ENCODE measurements at places on chromosomes 12 and 14. TPM values are rescaled to one million over a fixed set of nuclear protein-coding genes. Genes with fewer than 3 reads are reported as not detected.
A peak's percentile ranks its signal among the peaks of the same experiment; 100 is the strongest.

DNA sequence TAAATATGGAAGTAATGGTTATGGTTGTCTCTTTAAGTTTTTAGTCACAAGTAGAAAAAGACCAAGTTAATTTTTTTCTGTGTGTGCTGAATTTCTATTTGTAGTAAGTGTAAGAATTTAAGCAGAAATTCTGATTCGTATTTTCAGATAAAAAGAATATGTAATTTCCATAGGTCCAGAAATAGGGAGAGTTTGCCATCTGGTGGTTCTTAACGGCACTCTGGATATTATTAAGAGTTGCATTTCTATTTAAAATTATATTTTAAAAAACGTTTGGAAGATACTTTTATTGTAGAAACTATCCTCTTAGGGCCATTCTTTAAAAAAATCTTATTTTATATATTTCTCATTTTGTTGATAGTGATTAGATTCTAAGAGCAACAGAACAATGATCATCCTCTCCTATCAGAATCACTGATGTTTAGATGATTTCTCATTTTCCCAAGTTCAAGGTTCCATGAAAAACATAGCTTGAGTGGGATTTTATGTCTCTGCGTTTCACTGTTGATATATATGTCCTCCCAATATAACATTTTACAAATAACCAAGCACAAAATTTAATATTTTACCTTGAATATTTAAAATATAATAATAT lies 88.3 kb downstream of the LRRK2 start:
- no peak for DNase-seq
- no peak overlapping the region for H3K4me3 ChIP-seq
- H3K4me1 ChIP-seq: no peaks in the 10 kb centered on the region
- H3K27ac ChIP-seq: no peak overlapping the region
- no peaks in the 10 kb centered on the region for H3K27me3 ChIP-seq

GRCh38 chr14:96038558-96038919 lies 623 bp upstream of the C14orf132 start:
- peaks cover 6% of the 10 kb centered on the region for H3K4me1 ChIP-seq
- H3K27ac ChIP-seq: no peak overlapping the region
- peaks cover 19% of the 10 kb centered on the region for H3K27me3 ChIP-seq

DNA sequence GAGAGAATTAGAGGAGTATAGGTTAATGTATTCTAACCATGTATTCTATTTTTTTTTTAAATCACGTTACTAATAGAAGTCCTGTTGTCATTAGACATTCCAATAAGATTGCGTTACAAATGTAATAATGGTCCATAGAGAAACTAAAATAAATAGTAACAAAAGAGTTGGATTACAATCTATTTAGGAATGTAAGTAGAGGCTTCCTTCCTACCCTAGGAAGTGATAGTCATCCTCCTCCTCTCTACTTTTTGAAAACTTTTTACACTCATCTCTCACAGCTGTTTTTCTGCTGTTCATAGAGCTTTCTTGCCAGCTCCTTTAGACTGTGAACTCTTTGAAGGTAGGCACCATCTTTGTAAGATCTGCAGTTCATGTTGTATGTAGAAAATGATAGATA lies 23.6 kb downstream of the TRHDE start:
- no peak overlapping the region for H3K4me3 ChIP-seq
- no peak overlapping the region for H3K27ac ChIP-seq
- H3K4me1 ChIP-seq: no peaks in the 10 kb centered on the region
- H3K27me3 ChIP-seq: no peaks in the 10 kb centered on the region
- no peak for DNase-seq
- no peaks in the 10 kb centered on the region for H3K36me3 ChIP-seq

- H3K4me1 ChIP-seq: no peaks in the 10 kb centered on the region
- no peaks in the 10 kb centered on the region for H3K36me3 ChIP-seq
- H3K27me3 ChIP-seq: no peaks in the 10 kb centered on the region
- no peak overlapping the region for H3K27ac ChIP-seq
- H3K4me3 ChIP-seq: no peak overlapping the region
Observed at GRCh38 chr12:7054925-7055324, 5.6 kb upstream of the C1S start.

DNA sequence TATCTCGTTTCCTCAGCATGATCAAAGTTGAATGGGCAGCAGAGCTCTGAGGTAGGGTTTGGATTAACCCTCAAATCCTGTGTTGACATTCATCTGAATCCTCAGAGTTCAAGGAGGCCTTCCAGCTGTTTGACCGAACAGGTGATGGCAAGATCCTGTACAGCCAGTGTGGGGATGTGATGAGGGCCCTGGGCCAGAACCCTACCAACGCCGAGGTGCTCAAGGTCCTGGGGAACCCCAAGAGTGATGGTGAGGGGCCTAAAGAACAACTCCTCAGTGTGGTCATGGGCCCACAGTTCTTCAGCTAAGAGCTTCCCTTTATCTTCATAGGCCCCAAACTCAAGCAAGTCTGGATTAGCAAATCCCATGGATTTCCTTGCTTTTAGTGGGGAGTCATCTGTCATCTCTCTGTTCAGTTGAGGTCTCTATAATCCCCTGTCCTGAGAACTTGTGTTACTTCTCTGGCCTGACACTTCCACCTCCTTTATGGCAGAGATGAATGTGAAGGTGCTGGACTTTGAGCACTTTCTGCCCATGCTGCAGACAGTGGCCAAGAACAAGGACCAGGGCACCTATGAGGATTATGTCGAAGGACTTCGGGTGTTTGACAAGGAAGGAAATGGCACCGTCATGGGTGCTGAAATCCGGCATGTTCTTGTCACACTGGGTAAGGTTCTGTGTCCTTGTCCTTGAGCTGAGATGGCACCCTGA lies 1.5 kb downstream of the MYL6 start:
- DNase-seq: no peak
- H3K4me1 ChIP-seq: peaks cover 37% of the 10 kb centered on the region
- H3K27me3 ChIP-seq: no peaks in the 10 kb centered on the region
- H3K27ac ChIP-seq: peak overlapping the region; percentile 94
- H3K4me3 ChIP-seq: peak overlapping the region; percentile 80

- no peak overlapping the region for H3K27ac ChIP-seq
- no peak for DNase-seq
- no peaks in the 10 kb centered on the region for H3K27me3 ChIP-seq
- no peaks in the 10 kb centered on the region for H3K4me1 ChIP-seq
Observed at GRCh38 chr12:110531741-110532333, 29.7 kb downstream of the RAD9B start.

DNA sequence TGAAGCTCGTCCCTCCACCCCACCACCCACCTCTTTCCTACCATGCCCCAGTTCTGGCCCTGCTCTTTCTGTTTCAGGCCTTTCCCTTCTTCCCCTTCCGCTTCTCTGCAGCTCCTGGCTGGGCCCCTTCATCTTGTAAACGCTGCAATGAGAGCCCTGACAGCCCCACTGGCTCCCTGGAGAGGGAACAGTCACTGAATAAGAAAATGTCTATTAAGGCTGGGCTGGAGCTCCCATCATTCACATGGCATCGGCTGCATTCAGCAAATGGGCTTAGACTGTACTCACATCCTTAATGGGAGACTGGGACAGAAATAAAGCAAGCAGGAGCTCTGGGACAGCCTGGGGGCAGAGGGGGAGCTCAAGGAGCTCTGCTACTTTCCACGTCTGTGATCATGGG lies 45.2 kb upstream of the TUNAR start:
- no peak overlapping the region for H3K4me3 ChIP-seq
- H3K36me3 ChIP-seq: no peaks in the 10 kb centered on the region
- H3K27ac ChIP-seq: no peak overlapping the region
- no peaks in the 10 kb centered on the region for H3K4me1 ChIP-seq
- H3K27me3 ChIP-seq: no peaks in the 10 kb centered on the region
- no peak for DNase-seq

GRCh38 chr12:109098183-109098604 lies 797 bp downstream of the UNG start:
- no peaks in the 10 kb centered on the region for H3K27me3 ChIP-seq
- peaks cover 21% of the 10 kb centered on the region for H3K4me1 ChIP-seq
- peaks cover 9% of the 10 kb centered on the region for H3K36me3 ChIP-seq
- peak overlapping the region; percentile 18 for H3K27ac ChIP-seq
- no peak for DNase-seq

GRCh38 chr12:120376934-120377572 lies 8.1 kb upstream of the MSI1 start:
- DNase-seq: no peak
- H3K36me3 ChIP-seq: no peaks in the 10 kb centered on the region
- H3K27ac ChIP-seq: no peak overlapping the region
- H3K27me3 ChIP-seq: peaks cover 10% of the 10 kb centered on the region
- no peak overlapping the region for H3K4me3 ChIP-seq

CCDC175 gene
- not detected for total RNA-seq

DNA sequence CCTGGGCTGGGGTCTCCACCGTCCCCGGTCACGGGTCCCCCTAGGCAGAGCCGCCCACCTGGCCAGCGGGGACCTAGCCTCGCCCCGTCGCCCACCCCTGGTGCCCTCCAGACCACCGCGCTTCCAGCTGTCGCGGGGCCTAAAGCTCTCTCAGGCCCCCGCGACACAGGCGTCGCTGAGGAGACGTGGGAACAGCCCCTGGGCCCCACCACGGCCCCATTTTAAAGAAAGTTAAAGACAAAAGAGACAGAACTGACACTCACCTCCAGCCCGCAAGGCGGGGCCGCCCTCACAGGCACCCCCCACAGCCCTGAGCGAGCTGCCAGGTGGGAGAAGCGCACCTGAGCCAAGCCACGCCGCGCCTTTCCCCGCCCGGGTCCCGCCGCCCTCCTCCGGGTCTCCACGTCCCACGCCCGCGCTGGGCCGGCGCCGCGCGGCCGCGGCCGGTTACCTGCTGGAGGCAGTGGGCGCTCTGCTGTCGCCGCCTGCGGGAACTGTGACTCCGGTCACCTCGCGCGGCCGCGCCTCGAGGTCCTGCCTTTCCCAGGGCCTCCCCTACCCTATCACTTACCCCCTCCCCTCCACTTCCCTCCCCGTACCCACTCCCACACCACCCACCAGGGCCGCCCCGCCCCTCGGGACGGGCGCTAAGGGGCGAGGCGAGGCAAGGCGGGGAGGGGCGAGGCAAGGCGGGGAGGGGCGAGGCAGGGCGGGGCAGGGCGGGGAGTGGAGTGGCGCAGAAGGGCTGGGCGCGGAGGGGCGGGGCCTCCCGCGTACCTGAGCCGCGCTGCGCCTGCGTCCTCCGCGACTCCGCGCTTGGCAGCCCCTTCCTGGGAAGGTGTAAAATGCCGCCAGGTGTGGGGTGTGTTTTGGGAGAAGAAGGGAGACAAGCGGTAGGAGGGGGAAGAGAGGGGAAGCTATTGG lies 31.2 kb downstream of the TC2N start:
- H3K36me3 ChIP-seq: peaks cover 16% of the 10 kb centered on the region
- H3K4me3 ChIP-seq: peak overlapping the region; percentile 46
- peaks cover 56% of the 10 kb centered on the region for H3K4me1 ChIP-seq
- peak overlapping the region; percentile 21 for H3K27ac ChIP-seq
- DNase-seq: peak; percentile 78

ANO2 gene
- not detected for total RNA-seq

GRCh38 chr12:64840949-64841717 lies 16.7 kb downstream of the TBC1D30 start:
- DNase-seq: no peak
- H3K4me1 ChIP-seq: no peaks in the 10 kb centered on the region
- no peak overlapping the region for H3K4me3 ChIP-seq

DNA sequence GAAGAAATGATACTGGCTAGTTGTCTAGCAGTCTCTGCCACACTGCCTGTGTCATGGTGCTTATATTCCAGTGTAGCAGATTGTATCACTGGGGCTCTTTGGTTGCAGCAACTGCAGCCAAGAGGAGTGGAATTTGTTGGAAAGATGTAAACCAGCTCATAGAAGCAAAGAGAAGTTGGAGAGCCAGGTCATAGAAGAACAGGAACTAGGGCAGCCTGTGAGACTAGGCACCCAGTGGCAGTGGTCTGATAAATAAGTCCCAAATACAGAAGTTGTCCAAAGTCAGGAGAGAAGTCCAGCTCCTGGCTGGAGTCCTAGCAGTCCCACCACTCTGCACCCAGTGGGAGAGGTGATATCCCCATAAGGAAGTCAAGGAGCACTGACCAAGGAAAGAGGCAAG lies 172.5 kb upstream of the ARID2 start:
- H3K36me3 ChIP-seq: no peaks in the 10 kb centered on the region
- DNase-seq: no peak
- no peak overlapping the region for H3K4me3 ChIP-seq

DNA sequence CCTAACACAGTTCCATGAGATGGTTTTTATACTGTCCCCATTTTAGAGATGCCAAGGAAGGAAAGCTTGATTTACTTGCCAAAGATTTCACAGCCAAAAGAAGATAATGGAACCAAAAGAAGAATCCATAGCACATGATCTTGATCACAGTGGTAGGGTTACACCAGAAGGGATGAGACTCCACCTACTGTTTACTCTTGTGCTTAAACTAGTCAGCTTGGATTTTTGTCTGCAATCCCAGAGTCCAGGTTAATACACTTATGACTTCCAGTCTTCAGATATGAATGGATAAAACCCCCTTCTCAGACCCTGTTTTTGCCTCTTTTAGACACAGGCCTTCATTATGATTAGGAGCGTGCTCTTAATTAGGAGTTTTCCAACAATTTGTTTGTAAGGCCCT lies 454.2 kb downstream of the AEBP2 start:
- no peaks in the 10 kb centered on the region for H3K4me1 ChIP-seq
- no peaks in the 10 kb centered on the region for H3K36me3 ChIP-seq
- no peaks in the 10 kb centered on the region for H3K27me3 ChIP-seq
- H3K27ac ChIP-seq: no peak overlapping the region

- DNase-seq: no peak
- no peaks in the 10 kb centered on the region for H3K4me1 ChIP-seq
- H3K27ac ChIP-seq: no peak overlapping the region
- H3K4me3 ChIP-seq: no peak overlapping the region
- H3K27me3 ChIP-seq: no peaks in the 10 kb centered on the region
Observed at GRCh38 chr14:50343434-50343833, 31.3 kb downstream of the DMAC2L start.

DNA sequence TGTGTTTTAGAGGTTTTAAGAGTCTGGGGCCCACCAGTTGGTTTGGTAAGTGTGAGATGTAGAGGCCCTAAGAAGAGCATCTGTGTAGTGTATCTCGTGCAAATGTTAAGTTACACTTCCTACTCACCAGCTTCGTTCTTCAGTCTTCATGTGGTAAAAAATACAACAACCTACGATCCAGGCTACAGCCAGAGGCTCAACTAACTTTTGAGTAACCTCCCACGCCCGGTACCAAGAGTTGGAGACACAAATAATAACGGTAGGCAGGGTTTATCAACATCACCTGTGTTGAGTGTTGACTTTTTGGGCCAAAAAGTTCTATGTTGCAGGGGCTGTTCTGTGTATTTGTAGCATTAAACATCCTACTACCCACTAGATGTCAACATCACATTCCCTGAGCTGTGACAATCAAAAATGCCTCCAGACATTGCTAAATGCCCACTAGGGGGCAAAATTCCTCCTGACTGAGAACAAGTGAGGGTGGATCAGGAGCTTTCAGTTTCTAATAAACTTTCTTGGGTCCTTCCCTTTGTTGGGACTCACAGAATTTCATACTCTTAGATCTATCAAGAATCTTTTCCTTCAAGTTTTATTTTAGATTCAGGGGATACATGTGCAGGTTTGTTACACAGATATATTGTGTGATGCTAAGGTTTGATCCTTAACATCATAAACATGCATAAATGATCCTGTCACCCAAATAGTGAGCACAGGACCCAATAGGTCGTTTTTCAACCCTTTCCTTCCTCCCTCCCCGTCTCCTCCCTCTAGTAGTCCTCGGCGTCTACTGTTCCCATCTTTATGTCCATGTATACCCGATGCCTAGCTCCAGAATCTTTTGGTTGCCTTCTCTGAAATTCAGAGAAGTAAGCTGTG lies 94.7 kb downstream of the SLC2A13 start:
- H3K27ac ChIP-seq: no peak overlapping the region
- peak; percentile 55 for DNase-seq
- H3K27me3 ChIP-seq: no peaks in the 10 kb centered on the region
- H3K4me1 ChIP-seq: peaks cover 4% of the 10 kb centered on the region
- peak overlapping the region; percentile 27 for H3K4me3 ChIP-seq

GRCh38 chr12:63792338-63792737 lies 12.6 kb downstream of the RXYLT1 start:
- no peak for DNase-seq
- H3K36me3 ChIP-seq: no peaks in the 10 kb centered on the region
- H3K27me3 ChIP-seq: no peaks in the 10 kb centered on the region
- no peak overlapping the region for H3K4me3 ChIP-seq

All from CD8-positive, alpha-beta memory T cell (primary cell).